ENCODE measurements at places on chromosomes 4 and X.

GRCh38 chr4:109315818-109316217 lies 13.4 kb upstream of the COL25A1 start:
- DNase-seq: no peak

GRCh38 chr4:121339824-121340223 lies 41.0 kb downstream of the QRFPR start:
- DNase-seq: no peak

- DNase-seq: no peak
Observed at GRCh38 chr4:1001561-1002130, 8.4 kb upstream of the SLC26A1 start.

- DNase-seq: no peak
Observed at GRCh38 chr4:118787844-118788380, 48.0 kb downstream of the SEC24D start.

GRCh38 chr4:98571161-98571786 lies 87.1 kb downstream of the TSPAN5 start:
- DNase-seq: no peak

DNA sequence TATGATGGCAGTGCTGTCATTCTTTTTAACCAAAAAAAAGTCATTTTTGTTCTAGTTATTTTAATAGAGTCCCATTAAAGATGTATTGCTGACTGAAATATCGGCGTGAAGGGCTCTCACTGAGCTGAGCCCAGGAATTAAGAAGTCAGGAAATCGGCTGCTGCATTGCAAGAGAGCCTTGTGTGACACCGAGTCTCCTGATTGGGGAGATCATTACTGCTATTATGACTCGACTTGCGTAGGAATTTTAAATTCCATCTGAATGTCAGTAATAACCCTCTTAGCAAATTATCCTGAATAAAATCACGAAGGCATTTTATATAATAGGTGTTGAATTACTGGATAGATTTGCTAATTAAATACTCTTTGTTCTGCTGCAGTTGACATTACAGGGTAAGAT lies 111.5 kb downstream of the POLA1 start:
- no peak for DNase-seq

- no peak for DNase-seq
Observed at GRCh38 chr4:173782660-173783059, 252.6 kb upstream of the HAND2 start.

DNA sequence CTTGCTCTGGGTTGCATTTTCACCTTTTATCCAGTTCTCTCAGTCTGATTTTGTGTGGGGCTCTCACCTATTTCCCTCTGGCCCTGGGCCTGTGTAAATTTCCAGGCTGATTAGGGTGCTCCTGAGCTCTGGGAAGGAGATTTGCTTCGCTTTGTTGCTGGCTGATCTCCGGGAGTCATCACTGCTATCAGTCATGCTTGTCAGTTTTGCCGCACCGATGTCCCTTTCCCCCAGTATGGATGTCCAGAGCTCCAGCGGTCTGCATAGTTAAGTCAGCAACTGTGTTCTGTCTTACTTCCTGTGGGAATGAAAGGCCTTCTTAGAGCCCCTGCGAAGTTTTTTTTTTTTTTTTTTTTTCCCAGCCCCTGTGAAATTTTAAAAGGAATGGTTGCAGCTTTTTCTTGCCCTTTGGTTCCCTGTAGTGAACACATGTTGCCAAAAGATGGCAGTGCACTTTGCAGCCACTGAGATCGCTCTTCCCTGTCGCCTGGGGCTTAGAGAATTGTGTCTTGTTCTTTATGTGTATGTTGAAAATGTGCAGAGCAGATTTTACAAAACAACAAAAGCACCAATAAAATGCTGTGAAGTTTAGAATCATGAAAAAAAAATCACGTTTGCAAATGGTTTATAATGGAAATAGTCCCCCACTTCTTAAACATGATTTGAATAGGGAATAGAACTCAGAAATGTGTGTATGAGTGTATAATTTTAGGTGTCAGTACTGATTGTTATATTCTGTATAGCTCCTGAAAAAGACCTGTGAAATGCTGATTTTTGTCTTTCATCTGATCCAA lies 109.1 kb upstream of the SLC4A4 start:
- no peak for DNase-seq
